ENCODE measurements at places on chromosomes 3 and 15.
A peak's percentile ranks its signal among the peaks of the same experiment; 100 is the strongest.

DNA sequence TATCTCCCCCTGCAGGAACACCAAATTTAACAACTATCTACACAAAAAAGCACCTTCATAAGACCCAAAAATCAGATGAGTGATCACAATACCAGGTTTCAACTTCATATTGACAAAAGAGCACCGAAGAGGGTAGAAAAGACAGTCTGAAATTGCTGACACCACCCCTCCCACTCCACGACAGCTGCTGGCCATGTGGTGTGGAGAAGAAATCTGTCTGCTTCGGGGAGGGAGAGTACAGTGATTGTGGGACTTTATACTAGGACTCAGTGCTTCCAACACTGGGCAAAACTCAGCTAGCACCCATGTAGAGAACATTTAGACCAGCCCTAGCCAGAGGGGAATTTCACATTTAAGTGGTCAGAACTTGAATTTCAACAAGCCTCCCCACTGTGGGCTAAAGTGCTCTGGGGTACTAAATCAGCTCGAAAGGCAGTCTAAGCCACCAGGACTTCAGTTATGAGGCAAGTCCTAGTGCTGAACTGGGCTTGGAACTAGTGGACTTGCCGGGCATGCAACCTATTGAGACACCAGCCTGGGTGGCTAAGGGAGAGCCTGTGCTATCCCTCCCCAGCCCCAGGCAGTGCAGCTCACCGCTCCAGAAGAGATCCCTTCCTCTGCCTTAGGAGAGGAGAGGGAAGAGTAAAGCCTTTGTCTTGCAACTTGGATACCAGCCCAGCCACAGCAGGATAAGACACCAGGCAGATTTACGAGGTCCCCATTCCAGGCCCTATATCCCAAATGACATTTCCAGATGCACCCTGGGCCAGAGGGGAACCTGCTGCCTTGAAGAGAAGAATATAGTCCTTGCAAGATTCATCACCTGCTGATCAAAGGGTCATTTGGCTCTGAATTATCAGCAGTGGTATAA is 44.6 kb upstream of the POU1F1 start:
- DNase-seq: no peak

DNA sequence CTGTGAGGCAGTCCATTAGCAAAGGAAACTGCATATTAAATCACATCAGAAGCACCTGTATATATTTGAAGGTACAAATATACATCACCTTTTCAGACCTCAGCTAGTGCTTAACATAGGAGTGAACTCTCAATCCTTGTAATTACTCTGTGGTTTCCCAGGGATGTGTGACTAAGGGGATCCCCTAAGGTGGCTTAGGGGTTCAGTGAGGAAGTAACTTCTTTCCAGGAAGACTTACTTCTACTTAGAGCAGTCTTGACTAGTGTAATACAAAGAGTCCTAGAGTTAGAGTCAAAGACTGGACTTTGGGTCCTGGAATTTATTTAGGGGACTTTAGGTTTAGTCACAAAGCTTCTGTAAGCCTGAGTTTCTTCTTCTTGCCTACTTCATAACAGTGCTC is 8.7 kb upstream of the SUMF1 start:
- no peak for DNase-seq

GRCh38 chr3:111338059-111338698 is 203.8 kb upstream of the CD96 start:
- no peak for DNase-seq

GRCh38 chr3:14133188-14133800 is 8.4 kb downstream of the TMEM43 start:
- DNase-seq: no peak

- peak; percentile 47 for DNase-seq
These were observed 75.1 kb upstream of the VGLL4 start for GRCh38 chr3:11718637-11719405.

DNA sequence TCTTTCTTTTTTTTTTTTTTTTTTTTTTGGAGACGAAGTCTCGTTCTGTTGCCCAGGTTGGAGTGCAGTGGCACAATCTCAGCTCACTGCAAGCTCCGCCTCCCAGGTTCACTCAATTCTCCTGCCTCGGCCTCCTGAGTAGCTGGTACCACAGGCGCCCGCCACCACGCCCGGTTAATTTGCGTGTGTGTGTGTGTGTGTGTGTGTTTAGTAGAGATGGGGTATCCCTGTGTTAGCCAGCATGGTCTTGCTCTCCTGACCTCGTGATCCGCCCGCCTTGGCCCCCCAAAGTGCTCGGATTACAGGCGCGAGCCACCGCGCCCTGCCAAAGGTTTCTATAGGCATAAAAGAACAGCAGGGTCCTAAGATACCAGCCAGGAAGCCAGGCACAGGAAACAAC is 261.0 kb upstream of the CCDC54 start:
- DNase-seq: no peak

DNA sequence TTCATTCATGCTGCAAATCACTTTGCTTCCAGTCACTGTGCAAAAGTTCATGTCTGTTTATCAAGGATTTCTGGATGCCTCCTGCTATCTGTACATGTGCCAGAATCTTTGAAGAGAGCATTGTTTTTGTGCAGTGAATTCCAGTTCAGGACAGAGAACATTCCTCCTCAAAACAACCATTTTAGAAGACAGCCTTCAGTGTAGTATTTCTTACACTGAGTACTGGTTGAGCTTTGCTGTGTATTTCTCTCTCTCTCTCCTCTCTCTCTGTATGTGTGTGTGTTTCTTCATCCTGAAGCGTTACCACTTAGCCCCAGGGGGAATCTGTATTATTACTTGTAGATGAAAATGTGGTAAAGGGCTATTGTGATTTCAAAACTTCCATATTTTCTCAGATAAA is 123.8 kb upstream of the CHL1 start:
- DNase-seq: peak; percentile 17

DNA sequence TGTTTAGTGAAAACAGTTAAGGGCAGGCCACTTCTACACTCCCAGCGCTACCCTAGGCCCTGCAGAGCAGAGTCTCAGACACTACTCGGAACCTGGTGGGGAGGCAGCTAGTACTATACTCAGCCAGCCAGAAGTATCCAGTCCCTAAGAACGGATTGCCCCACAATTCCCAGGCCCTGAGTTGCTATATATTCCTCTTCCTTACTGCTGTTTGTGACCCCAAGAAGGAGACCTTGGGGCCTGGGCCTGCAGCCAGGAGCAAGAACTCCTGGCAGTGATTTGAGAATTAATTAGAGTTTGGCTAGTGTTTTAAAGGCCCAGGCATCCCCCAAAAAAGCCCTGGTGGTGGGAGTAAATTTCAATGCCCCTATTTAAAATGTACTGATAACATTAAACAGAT is 87.7 kb downstream of the RBPMS2 start:
- no peak for DNase-seq

DNA sequence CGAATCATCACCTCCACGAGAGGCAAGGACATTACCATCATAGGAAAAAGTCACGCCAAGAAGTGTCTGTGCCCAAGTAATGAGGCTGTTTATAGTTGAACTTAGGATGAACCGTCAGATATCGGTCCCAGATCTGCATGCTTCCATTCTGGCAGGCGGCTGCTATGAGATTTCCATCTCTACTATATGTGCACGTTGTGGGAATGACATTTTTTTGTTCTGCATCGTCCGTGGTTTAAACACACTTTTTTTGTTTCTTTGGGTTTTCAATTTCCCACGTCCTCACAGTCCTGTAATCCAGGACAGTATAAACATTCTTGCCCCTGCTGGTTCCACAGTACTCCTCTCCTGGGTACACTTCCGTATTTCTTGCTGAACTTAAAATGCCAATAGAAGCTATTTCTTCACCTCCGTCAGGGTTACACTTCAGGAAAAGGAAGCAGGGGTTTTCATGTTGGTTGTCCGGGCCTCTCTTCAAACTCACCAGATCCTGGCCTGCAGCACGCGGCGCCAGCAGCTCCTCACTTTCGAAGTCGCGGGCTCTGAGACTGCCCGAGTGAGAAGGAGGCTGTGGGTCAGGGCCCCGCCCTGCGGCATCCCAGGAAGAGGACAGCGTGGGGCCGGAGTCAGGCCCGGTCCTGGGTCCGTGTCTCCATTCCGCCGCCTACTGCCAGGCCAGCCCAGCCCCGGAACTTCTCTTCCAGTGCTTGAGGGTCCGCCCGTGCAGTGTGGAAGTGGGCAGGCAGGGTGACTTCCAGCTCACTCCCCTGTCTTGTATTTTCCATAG is 9.8 kb upstream of the TM4SF4 start:
- no peak for DNase-seq

GRCh38 chr15:74783808-74784175 is 1.9 kb downstream of the CSK start:
- DNase-seq: no peak

DNA sequence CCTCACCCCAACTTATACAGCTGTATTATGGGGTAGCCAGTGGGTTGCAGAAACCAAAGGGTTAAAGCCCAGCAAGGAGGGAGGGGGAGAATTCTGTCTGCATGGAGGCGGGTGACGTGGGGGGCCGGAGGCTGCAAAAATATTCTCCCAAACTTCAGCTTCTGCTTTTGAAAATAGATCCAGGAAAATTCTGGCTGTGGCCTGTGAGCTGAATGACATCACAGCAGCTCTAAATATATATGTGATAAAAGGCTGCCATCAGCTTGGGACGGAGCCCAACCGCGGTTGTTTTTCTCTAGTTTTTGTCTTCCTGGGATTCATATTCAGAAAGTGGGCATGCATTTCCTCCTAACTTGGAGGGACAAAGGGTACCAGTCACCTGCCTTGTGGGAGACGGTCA is 27.6 kb downstream of the MAPKAPK3 start:
- DNase-seq: no peak

DNA sequence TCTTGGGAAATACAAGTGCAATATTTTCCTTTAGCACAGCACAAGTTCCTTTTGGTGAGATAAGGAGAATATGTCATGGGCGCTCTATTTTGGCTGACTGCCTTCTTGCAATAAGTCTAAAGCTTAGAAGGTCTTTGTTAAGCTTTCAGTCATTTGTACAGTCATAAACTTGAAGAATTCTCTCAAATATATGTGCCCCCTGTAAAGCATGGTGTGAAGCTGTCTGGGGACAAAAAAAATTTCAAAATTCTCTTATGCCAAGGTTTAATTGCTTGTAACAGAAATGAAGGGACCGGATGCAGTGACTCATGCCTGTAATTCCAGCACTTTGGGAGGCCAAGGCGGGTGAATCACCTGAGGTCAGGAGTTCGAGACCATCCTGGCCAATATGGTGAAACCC is 21.7 kb upstream of the ARID3B start:
- no peak for DNase-seq

- DNase-seq: no peak
These were observed 6.9 kb downstream of the TUSC7 start for GRCh38 chr3:116716490-116716889.

DNA sequence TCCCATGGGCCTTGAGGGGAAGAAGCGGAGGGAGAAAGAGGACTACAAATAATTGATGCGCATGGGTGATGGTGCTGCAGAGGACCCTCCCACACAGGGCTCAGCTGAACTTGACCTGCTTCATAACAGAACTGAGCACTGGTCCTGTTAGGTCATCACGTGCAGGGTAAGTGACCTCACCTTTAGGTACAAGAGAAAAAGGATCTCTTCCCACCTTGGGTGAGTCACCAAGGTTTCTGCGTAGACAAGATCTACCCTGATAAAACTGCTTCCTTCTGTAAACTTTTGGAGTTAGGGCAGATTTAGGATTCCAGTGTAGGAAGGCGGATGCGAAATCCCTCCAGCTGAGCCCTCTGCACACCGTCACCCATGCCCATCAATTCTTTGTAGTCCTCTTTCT is 67.1 kb downstream of the FEM1B start:
- no peak for DNase-seq

DNA sequence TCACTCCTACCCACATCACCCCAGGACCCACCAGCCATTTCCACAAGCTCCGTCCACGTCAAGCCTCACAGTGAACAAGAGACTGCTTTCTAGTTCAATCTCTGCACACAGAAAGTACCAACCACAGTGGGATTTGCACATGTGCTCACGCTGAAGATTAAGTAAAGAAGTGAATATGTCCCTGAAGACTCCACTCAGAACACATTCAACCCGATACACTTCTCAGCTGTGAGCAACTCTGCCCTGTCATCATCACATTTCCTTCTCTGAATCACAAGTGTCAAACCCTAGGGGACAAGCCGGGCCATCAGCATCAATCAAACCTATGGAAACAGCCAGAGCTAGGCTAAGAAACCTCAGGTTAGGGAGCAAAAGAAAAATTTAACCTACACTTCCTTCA is 1.9 kb downstream of the STIMATE start:
- no peak for DNase-seq

DNA sequence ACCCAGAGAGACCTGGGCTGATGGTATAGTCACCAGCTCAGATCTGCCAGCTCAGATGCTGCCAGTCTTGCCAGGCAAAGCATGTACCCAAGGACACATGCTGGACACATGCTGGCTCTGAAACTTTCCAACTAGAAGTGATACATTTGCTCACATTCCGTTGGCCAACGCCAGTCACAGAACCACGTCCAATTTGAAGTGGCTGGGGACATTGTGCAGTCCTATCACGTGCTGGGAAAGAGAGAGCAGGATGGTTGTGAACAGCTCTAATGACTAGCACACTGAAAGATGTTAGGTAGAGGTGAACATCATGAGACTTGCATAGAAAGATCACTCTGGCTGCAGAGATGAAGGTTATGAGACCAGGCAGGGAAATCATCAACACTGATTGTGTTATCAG is 308.5 kb upstream of the ROPN1 start:
- no peak for DNase-seq

DNA sequence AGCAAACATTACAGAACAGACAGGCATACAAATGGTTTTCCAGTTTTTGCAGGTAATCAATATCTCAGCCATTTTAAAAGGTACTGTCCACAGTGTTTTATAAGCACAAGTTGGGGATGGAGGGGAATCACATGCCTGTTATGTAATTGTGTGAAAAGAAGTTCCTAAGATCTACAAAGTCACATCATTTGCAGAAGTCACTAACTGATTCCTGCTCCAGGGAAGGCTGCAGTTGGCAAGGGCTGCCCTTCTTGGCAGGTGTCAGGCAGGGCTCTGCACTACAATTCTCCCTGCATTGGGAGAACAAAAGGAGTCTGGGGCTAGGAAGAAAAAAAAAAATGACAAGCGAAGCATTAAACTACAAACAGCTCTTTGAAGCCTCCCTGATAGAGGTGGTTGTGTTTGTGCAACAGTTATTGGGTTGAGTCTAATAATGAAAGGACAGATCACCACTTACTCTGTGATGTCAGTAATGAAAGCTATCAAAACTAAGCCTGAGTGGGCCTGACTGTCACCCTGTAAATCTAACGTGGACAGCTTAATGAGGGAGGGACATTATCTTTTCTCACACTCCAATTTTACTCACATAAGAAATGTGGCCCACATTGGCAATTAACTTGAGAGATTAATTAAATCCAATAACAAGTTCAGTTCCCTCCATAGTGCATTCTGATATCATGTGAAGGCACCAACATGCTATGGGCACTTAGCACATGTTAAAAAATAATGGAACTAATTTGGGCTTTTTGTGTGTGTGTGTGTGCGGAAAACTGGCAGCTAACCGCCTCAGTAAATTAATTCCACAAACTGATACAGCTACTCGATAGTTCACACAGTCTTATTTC is 242.9 kb downstream of the FHIT start:
- no peak for DNase-seq

DNA sequence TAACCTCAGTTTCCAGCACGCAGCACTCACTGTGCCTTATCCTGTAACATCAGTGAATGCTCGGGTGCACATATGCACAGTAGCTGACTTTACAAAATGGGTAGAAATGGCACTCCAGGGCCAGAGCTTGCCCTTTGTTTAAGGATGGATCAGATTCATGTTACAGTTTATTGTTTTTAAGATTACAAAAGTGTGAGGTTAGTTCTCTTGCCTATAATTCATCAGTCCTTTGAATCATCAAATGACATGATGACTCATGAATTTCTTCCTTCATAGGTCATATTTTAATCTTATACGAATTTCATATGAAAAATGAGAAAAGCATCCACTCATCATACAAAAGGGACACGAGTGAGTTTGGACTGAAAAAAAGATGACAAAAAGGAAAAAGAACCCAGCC is 545.3 kb downstream of the GBE1 start:
- DNase-seq: no peak

- no peak for DNase-seq
These were observed 8.2 kb upstream of the DNAAF4 start for GRCh38 chr15:55515991-55516776.

Measured in uterus (tissue), 4 donors.